Left colon (tissue), 2 donors: ENCODE measurements at places on chromosomes 7 and 10.

- DNase-seq = no peak
Observed at GRCh38 chr10:86958901-86959736, 720 bp downstream of the SNCG start.

- DNase-seq = no peak
Observed at GRCh38 chr10:98168766-98169165, 34.3 kb downstream of the R3HCC1L start.

GRCh38 chr10:124739986-124740368 lies 4.2 kb downstream of the FAM53B start:
- no peak for DNase-seq

- no peak for DNase-seq
Observed at GRCh38 chr10:97777143-97777542, 5.3 kb upstream of the SFRP5 start.

GRCh38 chr10:109215291-109216075 lies 707.8 kb downstream of the XPNPEP1 start:
- no peak for DNase-seq

- no peak for DNase-seq
Observed at GRCh38 chr10:71371750-71372166, 25.0 kb upstream of the CDH23 start.

DNA sequence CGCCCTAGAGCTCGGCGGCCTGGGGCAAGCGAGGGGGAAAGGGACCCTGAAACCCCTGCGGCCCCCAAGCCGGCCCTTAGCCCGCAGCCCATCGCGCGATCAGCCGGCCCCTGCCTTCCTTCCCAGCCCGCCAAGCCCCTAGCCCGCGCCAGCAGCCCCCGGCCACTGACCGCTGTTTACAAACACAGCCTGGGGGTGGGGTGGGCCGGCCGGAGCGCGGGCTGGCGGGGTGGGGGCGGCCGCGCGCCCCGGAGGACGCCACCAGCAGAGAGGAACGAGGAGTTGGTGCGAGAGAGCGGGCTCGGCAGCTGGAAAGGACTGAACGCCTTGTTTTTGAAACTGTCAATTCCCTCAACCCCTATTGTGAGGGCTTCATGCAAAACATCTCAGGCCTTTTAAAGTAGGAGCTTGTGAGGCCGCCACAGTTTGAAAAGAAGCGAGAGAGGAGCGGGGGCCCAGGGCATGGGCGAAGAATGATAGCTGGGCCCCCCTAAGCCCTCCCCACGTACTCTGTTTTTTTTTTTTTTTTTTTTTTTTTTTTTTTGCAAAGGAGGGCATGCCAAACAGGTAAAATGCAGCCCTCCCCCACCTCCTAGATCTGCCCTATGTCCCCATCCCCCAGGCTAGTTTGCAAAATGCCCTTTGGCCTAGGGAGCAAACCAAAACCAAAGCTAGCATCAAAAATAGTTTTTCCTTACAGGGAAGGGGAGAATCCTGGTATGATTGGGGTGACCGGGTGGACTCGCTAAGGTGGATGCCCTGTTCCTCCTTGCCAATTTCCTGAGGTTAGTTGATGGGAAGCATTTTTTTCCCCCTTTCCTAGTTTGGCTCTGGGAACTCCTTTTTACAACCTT lies 15.0 kb downstream of the SKIDA1 start:
- no peak for DNase-seq

DNA sequence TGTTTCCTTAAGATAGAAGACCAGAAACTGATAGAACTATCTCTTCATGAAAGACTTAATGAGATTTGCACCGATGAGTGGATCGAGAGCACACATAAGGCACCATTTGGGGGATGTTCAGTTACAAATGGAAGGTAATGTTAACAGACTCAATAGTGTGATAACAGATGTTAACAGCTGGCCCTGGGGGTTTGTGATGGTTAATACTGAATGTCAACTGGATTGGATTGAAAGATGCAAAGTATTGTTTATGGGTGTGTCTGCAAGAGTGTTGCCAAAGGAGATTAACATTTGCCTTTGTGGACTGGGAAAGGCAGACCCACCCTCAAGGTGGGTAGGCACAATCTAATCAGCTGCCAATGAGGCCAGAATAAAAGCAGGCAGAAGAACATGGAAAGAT lies 130.5 kb upstream of the DGKB start:
- DNase-seq = no peak

- no peak for DNase-seq
Observed at GRCh38 chr7:27146491-27147198, 929 bp downstream of the HOXA6 start.

GRCh38 chr7:42244828-42245227 lies 7.8 kb upstream of the GLI3 start:
- DNase-seq = no peak

- DNase-seq = no peak
Observed at GRCh38 chr10:77857272-77857671, 69.3 kb downstream of the DLG5 start.

- DNase-seq = no peak
Observed at GRCh38 chr7:121608785-121609184, 212.7 kb upstream of the FAM3C start.

DNA sequence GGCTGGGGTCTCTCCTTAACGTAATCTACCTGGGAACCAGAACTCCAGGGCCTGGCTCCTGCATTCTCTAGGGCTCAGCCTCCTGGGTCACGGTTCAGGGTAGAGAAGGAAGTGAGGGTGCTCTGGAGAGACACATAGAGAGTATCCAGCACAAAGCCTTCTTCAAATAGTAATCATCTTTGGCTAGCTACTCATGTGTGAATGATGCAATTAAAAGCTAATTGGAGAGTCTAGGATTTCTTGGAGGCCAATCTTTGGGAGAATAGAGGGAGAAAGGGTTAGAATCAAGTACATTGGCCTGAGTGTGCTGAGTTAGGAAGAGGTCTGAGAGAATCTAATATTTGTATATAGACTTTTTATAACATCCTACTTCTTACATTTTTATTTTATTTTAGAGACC lies 24.0 kb upstream of the MALRD1 start:
- no peak for DNase-seq

DNA sequence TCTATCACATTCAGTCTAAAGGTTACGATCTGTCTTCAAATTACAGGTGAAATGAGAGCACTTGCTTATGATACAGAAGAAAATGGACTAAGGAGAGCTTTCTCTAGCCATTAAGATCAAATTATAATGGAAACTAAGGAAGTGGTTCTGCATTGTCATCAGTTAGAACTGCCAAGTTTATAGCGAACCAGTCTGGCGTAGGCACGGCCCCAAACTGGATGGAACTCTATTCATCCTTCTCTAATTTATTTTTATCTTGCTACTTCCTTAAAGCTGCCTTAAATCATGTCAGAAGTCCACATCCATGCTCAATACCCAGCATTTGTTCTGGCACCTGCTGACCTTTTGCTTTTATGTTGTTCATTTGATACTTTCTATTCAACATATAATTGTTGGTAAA lies 63.7 kb upstream of the APBB1IP start:
- no peak for DNase-seq

GRCh38 chr7:28083164-28083997 lies 97.2 kb downstream of the JAZF1 start:
- DNase-seq = no peak

DNA sequence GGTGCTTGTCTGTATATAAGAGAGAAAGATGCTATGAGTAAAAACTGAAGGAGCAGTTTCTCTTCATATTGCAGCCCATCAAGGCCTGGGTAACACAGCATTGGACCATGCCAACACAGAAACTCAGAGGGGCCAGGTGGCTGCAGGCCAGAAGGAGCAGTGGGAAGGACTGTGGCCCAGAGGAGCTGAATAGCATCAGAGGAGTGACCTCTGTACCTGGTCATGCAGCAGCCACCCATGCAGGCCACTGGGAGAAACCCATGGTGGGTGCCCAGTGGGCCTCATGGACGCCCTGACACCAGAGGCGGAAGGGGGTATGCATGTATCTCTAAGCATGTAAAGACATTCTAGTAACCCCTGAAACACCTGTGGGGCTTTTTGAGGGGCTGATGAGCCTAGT lies 75.9 kb upstream of the YAE1 start:
- DNase-seq = no peak

GRCh38 chr7:103533761-103534160 lies 87.8 kb upstream of the SLC26A5 start:
- DNase-seq = no peak

DNA sequence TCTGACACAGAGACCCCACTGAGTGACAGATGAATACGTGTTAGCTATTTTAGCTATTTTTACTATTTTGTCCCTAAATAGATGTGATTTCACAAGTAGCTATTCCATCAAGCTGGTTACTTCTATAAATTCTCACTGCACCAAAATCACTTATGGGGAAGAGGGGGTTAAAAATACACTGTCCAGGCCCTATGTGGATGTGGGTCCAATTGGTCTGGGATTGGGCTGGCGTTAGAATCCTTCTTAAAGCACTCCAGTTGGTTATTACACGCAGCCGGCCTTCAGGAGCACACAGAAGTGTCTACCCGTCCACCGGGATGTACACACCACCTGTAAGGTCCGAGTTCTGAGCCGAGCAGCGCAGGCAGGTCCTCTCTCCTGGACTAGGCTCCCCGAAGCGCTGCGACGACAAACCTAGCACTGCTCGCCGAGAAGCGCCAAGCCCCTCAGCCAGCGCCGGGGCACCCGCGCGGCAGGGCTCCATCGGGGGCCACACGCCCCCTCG lies 222.3 kb upstream of the MKLN1 start:
- peak; percentile 48 for DNase-seq
